ENCODE measurements at places on chromosomes 7 and 10.

DNA sequence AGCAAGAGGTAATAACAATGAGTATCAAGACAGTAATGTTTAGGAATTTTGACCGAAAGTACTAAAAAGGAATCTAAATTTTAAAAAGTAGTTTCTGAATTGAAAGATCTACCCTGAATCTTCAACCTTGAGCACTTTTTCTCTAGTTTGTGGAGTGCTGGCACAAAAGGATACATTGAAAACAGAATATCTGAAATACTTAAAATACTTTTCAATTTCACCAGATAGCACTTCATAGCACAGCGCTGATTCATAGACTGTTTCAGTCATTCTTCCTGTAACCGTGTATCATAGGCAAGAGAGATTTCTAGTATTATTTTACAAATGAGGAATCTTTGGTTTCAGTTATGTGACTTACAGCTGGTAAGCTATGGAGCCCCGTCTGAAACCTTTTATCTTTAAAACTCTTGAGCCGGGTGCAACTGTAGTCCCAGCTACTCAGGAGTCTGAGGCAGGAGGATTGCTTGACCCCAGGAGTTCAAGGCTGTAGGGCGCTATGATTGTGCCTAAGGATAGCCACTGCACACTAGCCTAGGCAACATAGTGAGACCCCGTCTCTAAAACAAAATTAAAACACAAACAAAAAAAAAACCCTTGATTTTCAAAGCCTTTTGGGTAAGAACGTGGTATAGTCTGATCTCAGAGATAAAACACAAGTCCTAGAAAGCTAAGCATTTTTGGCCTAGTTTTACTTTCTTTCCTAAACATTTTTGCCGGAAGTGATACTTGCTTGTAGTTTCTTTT, 35.1 kb downstream of the FHIP2A start:
- DNase-seq = no peak

DNA sequence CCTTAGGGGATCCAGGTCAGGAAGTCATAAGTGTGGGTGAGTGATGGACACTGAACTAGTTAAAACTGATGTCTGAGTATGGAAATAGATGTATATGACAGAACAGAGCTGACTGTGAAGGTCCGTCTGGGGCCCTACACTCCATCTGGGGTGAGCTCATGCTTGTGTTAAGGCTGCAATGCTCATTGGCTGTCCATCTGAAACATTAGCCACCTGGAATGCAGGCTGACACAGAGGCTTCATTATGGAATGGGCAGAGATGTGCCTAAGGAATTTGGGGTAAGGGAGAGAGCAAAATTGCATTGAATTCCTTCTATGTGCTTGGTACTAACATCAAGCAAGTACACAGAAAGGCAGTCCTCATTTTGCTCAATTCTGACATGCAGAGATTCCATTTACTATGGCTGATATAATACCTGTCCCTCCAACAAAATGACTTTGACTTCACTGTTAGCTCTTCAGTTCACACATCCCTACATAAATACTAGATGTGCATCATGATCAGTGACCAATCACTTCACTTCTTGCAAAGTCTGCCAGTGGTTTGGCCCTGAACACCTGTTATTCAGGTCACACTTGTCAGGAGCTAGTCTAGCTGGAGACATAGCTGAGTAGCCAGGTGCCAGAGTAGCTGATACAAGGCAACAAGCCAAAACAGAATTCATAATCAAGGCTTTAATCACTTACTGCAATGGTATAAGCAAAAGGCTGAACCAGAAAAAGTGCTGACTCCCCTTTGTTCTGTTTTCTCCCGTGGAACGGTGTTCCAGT, 128.9 kb upstream of the VWC2 start:
- DNase-seq = no peak

DNA sequence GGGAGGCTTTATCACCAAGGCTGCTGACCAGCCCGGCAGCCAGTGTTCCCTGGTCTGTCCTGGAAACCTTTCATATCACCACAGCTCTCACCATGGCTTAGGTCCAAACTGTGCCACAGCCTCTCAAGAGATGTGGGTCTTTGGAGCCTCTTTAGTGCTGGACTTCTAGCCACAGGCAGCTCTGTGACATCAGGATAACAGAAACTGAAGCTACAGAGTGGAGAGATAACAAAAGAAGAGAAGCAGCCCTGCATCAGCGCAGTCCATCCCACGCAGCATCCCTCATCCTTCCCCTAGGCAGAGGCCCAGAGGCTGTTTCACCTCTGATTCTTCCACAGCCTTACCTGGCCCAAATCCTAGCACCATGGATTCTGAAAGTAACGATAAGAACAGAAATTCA, 187.9 kb upstream of the KMT2E start:
- DNase-seq = no peak

GRCh38 chr7:28976022-28976421, 17.9 kb upstream of the TRIL start:
- no peak for DNase-seq

DNA sequence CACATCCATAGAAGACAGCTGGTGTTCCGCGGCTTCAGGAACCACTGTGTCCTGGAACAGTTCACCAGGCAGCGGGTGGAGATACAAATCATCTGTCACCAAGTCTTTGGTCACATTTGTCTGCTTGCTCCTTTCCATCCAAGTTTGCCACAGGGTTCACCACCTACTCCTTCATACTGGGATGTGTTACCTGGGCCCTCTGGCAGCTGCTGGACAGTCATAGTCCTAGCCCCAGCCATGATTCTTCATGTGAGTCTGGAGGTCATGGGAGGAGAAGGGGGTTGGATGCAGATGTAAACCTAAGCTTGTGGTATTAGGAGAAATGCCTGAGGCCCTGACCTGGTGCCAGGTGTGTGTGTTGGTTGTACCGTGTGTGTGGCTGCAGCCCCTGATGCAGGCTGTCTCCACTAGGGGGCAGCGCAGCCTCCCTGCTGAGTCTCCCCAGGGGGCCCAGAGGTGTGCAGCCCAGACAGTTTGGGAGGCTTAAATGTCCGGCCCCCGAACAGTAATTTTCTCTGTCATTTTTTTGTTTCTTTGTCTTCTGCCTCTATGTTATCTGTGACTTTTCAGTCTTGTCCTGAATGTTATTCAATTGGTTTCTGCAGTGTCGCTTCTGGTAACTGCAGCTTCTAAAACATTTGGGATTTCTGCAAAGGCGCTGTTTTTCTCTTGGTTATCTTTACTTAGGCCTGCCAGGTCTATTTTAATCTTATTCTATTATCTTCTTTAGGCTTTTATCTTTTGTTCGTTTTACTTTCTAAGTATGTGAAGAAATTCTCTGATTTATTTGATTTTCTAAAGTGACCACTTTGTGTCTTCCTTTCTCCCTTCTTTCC, 14.8 kb downstream of the NPS start:
- no peak for DNase-seq

Measured in activated T-helper 1 cell treated with anti-CD3 and anti-CD28 coated beads, Interleukin-2, amount 50 U/mL, for 16 hours (primary cell).